ENCODE measurements at places on chromosomes 1 and 21.

GRCh38 chr1:150548324-150548631, 930 bp upstream of the ADAMTSL4 start:
- no peak for DNase-seq

- DNase-seq: peak; percentile 1
These were observed 296.4 kb downstream of the PTPRU start for GRCh38 chr1:29532751-29533150.

- no peak for DNase-seq
These were observed 53.1 kb upstream of the CTPS1 start for GRCh38 chr1:40926441-40926840.

- no peak for DNase-seq
These were observed 3.4 kb downstream of the LACTBL1 start for GRCh38 chr1:22969304-22969709.

DNA sequence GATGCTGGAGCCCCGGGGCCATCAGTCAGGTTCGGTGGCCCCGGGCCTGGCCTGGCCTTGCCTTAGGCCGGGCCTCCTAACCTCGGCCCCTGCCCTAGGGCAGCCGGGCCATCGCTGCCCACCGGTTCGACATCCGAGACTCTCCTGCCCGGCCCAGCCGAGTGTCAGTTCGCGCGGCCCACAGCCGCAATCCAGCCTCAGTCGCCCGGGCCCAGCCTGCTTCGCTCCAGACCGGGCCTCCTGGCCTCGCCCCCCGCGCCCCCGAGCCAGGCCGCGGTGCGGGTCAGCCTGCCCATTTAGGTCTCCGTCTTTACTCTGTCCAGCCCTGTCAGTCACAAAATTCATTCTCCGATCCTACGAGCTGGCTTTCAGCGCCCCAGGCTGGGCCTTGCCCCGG, 777 bp downstream of the LRRC41 start:
- no peak for DNase-seq

- DNase-seq: no peak
These were observed 42.2 kb upstream of the BCAR3 start for GRCh38 chr1:93723733-93724270.

DNA sequence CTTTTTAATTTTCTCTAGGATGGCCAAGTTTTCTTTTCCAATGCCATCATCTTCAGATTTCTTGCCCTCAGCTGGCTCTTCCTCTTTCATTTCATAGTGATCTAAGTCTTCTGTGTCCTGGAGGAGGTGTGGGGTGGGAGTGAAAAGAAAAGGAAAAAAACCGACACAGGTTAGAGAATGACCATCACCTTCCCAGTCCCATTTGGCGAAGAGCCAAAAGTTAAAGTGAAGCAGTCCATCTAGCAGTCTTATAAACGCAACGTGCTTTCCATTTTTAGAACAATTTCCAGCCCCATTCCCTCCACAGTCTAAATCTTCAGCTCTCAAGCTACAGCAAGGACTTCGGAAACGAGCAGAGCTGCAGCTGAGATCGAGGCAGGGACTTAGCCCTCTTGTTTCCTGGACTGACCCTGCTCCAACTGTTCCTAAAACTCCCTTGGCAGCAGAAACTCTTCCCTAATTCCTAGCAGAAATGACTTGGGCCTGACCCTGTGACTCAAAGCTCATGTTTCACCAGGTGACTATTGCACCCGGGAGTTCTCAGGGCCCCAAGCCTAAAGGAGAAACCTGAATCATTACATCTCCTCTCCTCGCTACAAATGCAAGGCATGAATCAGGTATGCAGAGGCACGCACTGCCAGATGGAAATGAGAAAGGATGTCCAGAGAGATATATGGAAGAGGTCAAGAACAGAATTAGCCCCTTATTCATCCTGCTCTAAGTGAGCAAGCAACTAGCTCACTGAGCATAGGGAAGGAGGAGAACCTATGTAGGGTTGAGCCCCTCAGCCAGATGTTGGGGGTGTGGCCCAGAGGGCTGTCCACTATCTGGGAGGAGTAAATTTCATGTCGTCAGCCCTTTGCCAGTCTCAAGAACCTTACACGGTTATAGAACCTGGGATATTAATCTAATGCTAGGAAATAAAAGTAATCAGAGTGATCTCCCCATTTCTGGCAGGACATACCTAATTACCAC, 5.1 kb downstream of the UBE2Q1 start:
- no peak for DNase-seq

GRCh38 chr1:157734321-157734720, 33.8 kb upstream of the FCRL3 start:
- no peak for DNase-seq

DNA sequence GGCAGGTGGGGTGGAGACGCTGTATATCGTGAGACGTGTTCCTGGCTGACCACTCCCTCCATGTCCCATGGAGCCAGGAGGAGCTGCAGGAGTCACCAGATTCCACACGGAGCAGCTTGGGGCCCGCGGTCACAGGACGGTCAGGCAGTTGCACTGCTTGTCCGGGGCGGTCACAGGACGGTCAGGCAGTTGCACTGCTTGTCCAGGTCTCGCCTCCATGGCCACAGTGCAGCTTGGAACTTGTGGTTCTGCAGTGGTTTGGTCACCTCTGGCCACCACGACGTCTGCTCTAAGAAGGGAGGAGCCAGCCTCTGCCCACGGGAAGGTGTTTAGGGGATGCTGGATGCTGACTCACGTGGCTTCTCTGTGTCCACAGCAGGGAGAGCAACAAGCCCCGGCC, 33.0 kb downstream of the SLX9 start:
- DNase-seq: no peak

GRCh38 chr1:211258756-211259637, at the start of gene RCOR3:
Gene RCOR3 (plus strand): TSS chr1:211259366. CDS start chr1:211259561, 195 bp downstream.
- DNase-seq: peak; percentile 94

- peak; percentile 46 for DNase-seq
These were observed 411 bp downstream of the FAM229A start for GRCh38 chr1:32361674-32362473.

- peak; percentile 15 for DNase-seq
These were observed 295.1 kb downstream of the SIPA1L2 start for GRCh38 chr1:232334811-232335210.

GRCh38 chr21:45916011-45916840, 65.3 kb upstream of the COL6A1 start:
- no peak for DNase-seq

GRCh38 chr1:239483391-239483790, 97.0 kb downstream of the CHRM3 start:
- DNase-seq: no peak

GRCh38 chr1:226635456-226635941, 86.9 kb downstream of the STUM start:
- peak; percentile 73 for DNase-seq

GRCh38 chr1:181149326-181150125, 61.0 kb downstream of the IER5 start:
- DNase-seq: peak; percentile 70

Measured in activated T-cell treated with anti-CD3 and anti-CD28 coated beads, Interleukin-2, amount 50 U/mL, for 48 hours (primary cell).